Progenitor cell of endocrine pancreas (in vitro differentiated cells): ENCODE measurements at places on chromosomes 5 and 9. TPM values are rescaled to one million over a fixed set of nuclear protein-coding genes. Genes with fewer than 3 reads are reported as not detected.

The BTNL8 gene
- not detected in 2 replicates for total RNA-seq

The C5orf22 gene
- total RNA-seq, result 25.9 and 30.5 TPM in 2 replicates

The SPATA31A3 gene
- not detected in 2 replicates for total RNA-seq

The PDE6A gene
- total RNA-seq, result 0.07 TPM in 1 of 2 replicates, not detected in the other

The CYLC2 gene
- not detected in 2 replicates for total RNA-seq

The RNF183 gene
- 0.26 and 0.44 TPM in 2 replicates for total RNA-seq
